Stimulated activated CD4-positive, alpha-beta T cell treated with anti-CD3 and anti-CD28 coated beads, Interleukin-12 subunit alpha, Interleukin-12 subunit beta, amount 100 ng/mL, for 4 hours (primary cell): ENCODE measurements at places on chromosomes 1 and 21.

GRCh38 chr1:9363061-9363471 is 70.4 kb downstream of the SPSB1 start:
- no peak for DNase-seq

DNA sequence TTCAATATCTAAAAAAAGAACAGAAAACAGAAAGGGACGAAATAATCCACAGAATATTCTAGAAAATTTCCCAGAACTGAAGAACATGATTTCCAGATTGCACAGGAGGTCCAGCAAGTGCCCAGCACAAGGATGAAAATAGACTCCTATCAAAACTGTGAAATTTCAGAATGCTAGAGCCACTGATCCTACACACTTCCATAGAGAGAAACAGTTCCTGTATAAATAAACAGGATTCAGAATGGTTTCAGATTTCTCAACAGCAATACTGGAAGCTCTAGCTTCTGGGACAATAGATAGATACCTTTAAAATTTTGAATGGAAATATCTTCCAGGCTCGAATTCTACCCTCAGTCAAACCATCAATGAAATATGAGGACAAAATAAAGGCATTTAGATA is 4.6 kb downstream of the TARBP1 start:
- no peak for DNase-seq

DNA sequence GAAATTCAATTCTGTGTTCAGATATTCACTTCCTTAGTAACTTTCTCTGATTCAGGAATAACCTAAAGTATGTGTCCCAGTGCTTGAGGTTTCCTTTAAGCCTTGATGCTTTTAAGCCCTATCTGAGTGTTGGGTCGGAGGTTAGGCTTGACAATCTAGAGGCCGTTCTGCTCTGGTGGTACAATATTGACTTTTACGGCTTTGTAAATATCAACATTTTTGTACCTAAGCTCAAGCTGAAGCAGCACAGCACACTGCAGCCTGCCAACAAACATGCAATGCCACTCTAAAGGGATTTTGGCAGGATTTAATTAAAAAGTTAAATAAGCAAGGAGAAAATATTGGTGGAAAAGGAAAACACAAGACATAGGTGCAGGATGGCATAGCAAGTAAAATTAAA is 279.2 kb downstream of the NEGR1 start:
- no peak for DNase-seq

DNA sequence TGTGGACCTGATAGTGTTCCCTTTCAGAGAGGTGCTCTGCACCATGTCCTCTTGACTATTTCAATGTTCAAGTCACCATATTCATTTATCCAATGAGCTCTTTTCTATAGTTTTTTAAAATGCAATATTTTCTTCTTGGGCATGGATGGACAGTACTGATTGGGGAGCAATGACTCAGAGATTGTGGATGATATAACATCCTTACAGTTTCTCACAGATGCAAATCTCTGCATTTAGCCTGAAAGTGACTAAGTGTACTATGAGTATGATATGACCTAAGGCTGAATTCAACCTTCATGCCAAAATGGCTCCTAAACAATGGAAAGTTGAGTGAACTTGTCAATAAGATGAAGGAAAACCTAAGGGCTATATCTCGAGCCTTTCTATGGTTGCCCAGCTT is 36.5 kb downstream of the C4BPA start:
- no peak for DNase-seq

GRCh38 chr1:204961765-204962419 is 81.1 kb upstream of the CNTN2 start:
- no peak for DNase-seq
